ENCODE measurements at places on chromosomes 12 and 14.
A peak's percentile ranks its signal among the peaks of the same experiment; 100 is the strongest.

GRCh38 chr12:818733-819132 lies 66.4 kb downstream of the WNK1 start:
- DNase-seq = no peak

GRCh38 chr12:64456119-64456518 lies 4.2 kb downstream of the TBK1 start:
- DNase-seq = no peak

DNA sequence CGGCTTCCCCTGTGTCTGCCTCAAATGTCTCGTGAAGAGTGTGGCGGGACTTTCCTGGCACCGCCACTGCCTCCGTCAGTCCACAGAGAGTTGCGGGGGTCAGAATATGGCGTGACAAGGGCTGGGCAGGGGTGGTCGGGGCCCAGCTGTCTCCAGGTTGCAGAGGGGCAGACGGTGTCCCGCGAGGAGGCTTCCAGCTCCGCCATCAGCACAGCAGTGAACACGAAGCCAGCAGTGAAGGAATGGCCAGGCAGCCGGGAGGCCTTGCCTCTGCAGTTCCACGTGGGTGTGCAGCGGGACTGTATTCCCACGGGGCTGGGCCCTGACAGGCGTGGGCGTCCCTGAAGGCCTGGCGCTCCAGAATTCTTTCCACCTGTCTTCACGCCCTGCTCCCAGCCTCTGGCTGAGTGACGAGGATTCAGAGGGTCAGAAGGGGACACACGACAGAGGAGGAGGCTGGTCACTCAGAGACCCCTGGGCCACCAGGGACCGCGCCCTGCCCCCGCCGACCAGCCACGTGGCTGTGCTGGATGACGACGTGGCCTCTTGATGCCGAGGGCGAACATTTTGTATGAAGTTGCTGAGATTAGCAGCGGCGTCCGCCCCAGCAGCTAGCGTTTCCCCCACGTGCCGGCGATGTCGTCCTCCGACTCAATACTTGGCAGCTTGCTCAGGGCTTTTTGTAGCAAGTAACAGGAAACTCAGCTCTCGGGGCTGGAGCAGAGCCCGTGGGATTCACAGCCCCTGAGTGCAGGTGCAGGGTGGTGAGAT lies 25.0 kb upstream of the GALNT9 start:
- no peak for DNase-seq

DNA sequence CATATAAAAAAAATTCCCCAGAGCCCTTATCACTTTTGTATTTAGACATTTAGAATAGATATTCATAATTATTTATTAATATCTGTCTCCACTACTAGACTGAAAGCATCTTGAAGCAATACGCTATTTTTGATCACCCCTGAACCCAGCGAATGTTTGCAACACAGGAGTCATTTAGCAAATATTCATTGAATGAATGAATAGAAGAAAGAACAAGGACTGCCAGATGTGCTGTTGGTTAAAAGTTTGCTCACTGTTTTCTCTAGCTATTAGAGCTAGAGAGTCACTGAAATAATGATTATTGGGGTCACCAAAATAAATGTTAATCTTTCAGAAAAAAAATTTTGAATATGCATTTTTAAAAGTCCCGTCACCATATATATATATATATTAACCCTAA lies 174.3 kb downstream of the ACSS3 start:
- DNase-seq = no peak

GRCh38 chr12:75439048-75439447 lies 41.5 kb upstream of the GLIPR1 start:
- DNase-seq = no peak

DNA sequence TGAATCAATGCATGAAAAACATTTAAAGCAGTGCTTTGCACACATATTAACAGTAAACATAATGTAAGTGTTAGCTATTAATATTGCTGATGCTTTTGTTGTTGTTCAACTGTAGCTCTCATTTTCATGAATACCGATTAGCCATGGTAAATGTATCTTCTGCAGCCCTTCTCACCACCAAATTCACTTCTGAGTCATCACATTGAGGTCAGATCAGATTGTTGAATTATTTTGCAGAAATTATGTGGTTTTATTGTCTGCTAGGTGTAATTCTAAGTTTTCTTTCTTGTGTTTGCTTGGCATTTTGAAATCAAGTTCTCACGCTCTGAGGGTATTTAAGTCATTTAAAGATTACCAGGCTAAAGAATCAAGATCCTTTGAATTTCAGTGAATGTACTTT lies 74.6 kb downstream of the AKAP6 start:
- DNase-seq = no peak

GRCh38 chr12:94644141-94644979 lies 6.0 kb downstream of the TMCC3 start:
- DNase-seq = no peak

- DNase-seq = no peak
These were observed 41.3 kb downstream of the FANCM start for GRCh38 chr14:45177076-45177475.

DNA sequence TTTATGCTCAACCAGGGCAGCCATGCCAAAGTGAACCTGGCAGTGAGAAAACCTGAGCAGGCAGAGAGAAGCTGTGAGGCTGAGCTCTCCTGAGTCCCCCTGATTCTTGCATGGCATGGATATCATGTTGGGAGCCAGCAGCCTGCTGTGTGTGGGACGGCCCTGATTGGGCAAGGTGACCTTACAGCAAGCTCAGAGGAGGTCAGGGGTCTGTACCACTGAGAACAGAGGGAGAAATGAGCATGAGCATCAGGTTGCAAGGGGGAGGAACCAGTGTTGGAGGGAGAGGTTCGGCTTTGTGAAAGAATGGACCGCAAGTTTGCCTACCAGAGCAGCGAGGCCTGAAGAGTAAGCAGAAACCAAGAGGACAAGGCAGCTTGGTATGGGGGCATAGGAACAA lies 59.1 kb upstream of the PTGR2 start:
- peak; percentile 26 for DNase-seq

- DNase-seq = no peak
These were observed 226.1 kb downstream of the CHST11 start for GRCh38 chr12:104682790-104683279.

GRCh38 chr12:52258335-52258901 lies 16.0 kb upstream of the KRT86 start:
- DNase-seq = peak; percentile 48

DNA sequence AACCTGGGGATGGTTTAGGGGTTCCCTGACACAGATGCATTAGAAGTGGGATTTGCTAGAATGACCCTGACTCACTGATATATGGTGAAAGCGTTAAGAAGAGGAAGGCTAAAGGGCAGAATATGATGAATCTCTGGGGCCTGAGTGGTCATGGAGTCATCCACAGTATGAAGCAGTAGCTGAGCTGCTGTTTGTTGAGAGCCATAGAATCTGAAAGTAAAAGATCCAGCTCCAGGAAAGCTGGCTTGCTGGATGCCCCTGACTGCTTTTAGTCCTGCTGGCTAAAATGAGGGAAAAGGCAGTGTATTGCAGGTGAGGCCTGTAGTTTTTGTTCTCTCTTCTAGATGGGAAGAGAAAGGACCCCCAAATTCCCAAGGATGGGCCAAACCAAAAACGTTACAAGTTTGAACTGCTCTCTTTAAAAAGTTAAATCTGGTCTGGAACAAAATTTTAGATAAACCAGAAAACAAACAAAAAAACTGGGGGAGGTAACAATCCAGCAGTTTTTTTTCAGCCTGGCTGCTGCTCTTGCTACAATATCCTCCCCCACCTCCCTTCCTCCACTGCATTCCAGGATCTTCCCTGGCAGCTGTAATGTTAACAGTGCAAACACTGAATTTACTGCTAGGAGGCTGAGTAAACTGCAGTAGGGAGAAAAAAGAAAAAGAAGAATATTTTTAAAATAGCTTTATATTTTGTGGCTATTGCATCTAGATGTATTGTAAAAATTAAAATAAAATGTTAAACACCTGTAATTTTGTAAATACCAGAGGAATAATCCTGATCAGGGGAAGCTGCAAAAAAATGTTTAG lies 16.5 kb downstream of the SEL1L start:
- peak; percentile 75 for DNase-seq

DNA sequence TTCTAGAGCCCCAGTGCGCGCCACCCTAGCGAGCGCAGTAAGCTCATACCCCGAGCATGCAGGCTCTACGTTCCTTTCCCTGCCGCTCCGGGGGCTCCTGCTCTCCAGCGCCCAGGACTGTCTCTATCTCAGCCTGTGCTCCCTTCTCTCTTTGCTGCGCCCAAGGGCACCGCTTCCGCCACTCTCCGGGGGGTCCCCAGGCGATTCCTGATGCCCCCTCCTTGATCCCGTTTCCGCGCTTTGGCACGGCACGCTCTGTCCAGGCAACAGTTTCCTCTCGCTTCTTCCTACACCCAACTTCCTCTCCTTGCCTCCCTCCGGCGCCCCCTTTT lies 791 bp downstream of the TMEM233 start:
- DNase-seq = peak; percentile 39

- DNase-seq = no peak
These were observed 9.5 kb downstream of the HHIPL1 start for GRCh38 chr14:99654235-99654985.

DNA sequence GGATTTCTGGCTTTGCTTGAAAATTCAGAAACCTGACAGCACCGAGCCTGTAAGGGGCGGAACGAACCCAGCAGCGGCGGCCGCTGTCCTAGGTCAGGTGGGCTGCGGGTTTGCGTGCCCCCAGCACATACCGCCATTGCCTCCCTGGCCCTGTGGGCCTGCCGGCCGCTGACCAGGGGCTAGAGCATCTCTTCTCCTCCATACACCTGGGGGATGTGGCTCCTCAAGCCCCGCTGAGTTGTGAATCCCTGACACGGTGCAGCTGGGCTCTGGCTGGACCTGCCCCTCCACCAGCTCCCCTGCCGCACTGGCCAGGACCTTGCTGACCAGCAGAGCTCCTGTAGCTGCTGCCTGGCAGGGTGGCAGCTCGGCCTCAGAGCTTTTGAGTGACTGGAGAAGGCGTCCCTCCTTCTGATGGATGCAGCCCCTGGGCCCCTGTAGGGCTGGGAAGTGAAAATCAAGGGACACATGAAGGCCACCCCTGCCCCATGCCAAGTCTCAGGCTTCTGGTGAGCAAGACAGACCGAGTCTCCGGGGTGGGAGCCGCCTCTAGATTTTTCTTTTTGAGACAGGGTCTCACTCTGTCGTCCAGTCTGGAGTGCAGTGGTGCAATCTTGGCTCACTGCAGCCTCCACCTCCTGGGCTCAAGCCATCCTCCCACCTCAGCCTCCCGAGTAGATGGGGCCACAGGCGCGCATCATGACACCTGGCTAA lies 184.9 kb upstream of the SFSWAP start:
- DNase-seq = no peak

DNA sequence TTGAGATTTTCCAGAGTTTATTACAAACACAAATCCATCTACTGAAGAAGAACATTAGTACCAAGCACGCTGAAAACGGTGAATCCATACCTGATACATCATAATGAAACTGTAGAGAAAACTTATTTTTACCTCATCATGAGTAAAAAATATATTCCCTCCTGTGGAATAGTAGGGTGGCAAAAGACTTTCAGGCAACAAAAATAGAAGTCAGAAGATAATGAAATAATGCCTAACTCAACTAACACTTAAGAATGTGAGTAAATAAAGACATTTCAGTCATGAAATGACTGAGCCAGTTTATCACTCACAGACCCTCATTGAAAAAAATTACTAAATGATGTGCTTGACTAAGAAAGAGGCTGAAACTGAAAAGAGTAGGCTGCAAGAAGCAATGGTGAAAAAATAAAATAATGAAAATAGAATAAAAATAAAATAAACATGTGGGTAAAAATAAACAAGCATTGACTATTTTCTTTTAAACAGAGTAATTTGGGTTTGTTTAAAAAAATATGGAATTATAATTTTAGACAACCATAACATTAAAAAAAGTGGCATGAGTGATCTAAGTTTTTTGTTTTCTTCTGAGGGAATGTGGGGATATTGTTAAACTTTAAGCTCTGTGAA lies 148.6 kb downstream of the ASCL1 start:
- no peak for DNase-seq

GRCh38 chr14:97485201-97485600 lies 688.0 kb downstream of the VRK1 start:
- DNase-seq = no peak

GRCh38 chr12:125210104-125210755 lies 145.0 kb downstream of the AACS start:
- no peak for DNase-seq

GRCh38 chr12:92030618-92031017 lies 115.0 kb downstream of the BTG1 start:
- DNase-seq = no peak

DNA sequence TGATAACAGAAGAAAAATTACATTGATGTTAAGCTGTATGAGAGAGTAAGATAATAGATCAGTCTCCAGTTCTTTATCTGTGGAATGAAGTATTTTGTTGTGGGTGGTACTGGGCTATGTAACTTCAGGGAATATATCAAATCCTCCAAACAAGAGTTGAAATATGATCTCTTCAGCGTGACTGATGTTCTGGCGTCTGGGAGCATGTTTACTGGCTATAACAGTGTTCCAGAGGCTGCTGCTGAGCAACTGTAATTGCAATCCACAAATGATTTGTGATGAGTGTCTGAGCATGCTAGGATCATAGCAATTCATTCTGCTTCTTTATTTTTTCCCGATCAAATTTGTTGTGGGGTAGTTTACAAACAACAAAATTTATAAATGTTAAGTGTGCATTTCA lies 18.6 kb upstream of the CCDC198 start:
- DNase-seq = no peak

GRCh38 chr12:80988986-80989385 lies 51.3 kb upstream of the LIN7A start:
- peak; percentile 11 for DNase-seq

- no peak for DNase-seq
These were observed 4.4 kb upstream of the RPAP3 start for GRCh38 chr12:47710278-47710677.

DNA sequence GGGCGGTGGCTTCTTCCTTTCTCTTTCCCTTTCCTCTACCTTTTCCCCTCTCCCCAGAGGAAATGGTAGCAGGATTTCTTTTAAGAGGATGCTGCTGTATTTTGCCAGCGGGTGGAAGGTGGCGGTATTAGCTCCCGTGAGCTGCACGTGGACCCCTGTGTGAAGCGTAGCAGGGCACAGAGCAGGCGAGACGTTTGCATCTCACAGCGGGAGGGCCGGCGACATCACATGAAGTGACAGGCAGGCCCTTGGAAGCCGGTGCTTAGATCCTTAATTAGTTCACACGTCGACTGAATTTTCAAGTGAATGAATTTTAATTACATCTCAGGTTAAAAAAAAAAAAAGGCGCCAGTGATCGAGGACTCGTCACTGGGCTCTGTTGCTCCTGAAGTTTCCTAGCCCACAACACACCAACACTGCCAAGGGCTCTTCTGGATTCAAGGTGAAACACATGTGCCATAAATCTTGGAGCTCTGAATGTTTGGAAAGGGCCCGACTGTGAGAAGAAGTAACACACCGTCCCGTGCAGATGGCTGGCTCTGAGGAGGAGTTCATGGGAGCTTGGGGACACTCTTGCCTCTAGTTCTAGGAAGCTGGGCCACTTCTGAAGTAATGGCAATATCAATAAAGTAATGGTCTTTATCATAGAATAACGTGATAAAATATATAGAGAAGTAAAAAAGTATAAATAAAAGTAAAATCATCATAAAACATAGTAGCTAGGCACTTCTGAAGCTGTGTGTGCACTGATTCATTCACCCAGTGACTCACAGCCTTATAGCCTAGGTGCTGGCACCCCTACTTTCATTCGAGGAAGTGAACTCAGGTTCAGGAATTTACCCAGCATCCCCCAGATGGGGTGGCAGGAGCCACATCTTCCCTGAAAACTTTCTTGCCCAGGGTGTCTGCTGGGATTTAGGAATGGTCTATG lies 75.3 kb downstream of the AACS start:
- peak; percentile 73 for DNase-seq

- DNase-seq = no peak
These were observed 2.8 kb downstream of the DYRK4 start for GRCh38 chr12:4564818-4565217.

- peak; percentile 35 for DNase-seq
These were observed 3.3 kb upstream of the GALC start for GRCh38 chr14:87996291-87996592.

All from mesendoderm (in vitro differentiated cells).